ENCODE measurements at places on chromosomes 1 and 21.
A peak's percentile ranks its signal among the peaks of the same experiment; 100 is the strongest.

DNA sequence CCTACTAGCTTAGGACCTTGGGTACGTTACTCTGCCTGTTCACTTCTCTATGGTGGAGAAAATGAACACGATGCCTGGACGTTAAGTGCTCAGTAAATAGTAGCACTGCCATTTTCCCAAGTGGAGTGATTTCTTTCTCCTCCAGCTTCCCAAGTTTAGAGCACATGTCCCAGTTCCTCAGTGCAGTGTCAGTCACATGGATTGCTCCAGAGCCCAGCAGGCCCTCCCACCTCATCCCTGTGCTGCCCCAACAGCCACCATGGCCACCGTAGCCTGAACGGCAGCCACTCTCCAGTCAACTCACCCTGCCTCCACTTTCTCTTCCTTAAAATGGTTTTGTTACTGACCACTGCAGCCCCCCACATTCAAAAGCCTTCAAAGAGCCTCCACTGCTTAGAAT, 8.5 kb downstream of the STMN1 start:
- DNase-seq = no peak

GRCh38 chr1:62213075-62213914, 18.6 kb downstream of the L1TD1 start:
- no peak for DNase-seq

- peak; percentile 80 for DNase-seq
Measured at GRCh38 chr1:52574594-52574993, 21.7 kb upstream of the TUT4 start.

DNA sequence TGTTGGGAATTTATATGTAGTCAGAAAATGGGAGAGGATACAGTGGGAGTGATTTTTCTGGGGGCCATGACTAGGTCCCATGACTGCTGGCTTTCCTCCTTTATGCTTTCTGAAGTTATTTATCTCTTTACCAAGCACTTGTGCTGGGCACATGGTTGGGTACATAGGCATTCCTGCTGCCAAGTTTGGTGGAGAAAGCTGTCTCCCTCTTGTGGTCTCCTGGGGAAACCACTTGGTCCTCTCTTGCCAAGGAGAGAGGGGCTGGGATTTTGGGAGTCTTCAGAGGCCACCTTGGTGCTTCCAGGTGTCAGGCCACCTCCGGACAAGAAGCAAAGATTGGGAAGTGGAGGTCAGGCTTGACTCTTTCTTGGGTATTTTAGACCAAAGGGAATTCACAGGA, 120.2 kb upstream of the KCNE2 start:
- no peak for DNase-seq

DNA sequence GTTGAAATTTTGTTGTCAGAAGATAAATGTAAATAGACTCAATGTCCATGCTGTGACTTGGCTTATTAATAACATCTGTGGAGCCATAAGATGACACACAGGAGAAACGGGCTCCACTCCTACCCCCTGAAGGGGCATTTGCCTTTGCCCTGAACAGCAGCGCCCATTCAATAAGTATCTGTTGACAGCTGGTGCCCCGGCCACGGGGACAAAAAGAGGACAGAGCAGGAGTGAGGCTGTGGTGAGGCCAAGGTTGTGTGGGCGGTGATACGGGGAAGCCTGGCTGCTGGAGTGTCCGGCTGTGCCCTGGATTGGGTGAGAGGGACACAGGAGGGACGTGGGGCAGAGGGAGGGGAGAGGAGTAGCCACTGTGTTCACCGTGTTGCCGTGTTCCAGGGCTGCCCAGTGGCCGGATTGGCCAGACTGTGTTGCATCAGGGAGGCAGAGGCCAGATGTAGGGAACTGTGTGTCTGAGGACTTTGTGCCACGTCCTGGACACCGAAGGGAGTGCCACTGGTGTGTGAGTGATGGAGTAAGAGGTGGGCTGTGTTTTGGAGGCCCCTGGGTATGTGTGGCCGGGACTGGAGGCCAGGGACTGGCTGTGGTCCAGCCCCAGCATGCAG, 15.1 kb downstream of the PRMT2 start:
- DNase-seq = no peak

DNA sequence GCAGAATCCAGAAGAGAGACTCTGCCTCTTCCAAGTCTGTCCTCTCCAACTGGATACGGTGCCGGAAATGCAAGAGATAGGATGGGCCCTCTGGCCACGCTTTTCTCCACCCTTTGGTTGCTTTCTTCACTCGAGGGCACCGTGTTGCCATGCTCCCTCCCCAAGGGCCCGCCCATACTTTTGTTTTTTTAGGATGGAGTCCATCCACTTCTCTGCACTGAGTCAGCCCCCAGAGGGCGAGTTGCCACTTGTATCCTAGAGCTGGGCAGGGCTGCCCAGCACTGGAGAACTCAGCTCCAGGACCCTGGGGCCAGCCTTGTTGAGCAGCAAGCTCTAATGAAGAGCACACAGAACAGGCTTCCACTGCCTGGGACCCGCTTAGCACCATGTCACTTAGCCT, 25.5 kb downstream of the IFNGR2 start:
- no peak for DNase-seq

DNA sequence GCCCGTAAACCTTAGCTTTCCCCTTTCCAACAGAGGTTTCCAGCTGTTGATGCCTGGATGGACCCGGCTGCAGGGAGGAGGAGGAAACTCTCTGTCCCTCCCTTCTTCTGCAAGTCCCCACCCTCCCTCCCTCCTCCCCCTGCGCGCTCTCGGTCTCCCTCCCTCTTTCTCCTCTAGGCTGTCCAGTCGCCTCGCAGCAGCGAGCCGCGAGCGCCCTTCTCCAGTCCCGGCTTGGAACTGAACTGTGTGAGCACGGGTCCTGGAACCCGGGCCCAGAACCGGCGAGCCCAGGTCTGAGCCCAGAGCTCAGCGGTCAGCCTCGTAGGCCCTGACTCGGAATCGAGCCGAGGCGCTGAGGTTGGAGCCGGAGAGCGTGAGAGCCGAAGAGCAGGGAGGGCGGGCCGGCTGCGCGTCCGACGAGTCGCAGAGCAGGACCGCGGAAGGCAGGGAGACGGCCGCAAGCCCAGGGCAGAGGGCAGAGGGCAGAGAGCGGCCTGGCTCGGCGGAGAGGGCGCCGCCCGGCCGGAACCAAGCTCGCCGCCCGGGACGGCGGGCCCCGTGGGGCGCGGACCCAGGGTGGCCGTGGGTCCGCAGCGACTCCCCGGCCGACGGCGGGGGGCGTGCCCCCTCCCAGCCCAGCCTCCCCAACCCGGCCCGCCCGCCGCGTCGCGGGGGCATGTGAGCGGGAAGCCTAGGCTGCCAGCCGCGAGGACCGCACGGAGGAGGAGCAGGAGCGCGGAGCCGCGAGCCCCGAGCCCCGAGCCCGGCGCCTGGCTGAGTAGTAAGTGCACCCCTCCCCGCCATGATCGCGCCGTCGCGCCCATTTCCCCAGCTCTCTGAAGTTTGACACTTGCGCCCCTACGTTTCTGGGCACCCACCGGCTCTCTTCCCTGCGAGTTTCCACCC, at the start of gene SOX13:
Gene SOX13 (plus strand): TSS at position 185 of the 906 bp plus-strand sequence. CDS start 39,801 bp downstream, outside the sequence.
- peak; percentile 70 for DNase-seq

DNA sequence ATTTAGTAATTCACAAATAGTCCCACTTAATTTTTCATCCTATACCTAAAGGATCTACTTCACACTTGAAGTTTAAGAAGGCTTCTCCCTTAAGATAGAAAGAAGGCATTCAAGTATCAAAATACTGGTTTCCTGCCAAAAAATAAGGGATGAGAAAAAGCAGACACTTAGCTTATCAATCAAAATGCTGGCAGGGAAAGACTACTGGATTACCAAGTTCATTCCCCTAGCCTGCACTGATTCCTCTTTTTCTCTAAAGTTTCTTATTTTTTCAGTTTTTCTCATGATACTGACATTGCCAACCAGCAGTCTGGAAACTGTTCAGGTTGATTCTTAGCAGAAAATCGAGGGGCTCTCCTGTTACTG, 204.6 kb downstream of the GABPA start:
- no peak for DNase-seq

Measured in amniotic stem cell (primary cell).